ENCODE measurements at places on chromosomes 11 and 22. TPM values are rescaled to one million over a fixed set of nuclear protein-coding genes. Genes with fewer than 3 reads are reported as not detected.
A peak's percentile ranks its signal among the peaks of the same experiment; 100 is the strongest.

The MMP12 gene
- not detected for total RNA-seq

The RAB39A gene
- total RNA-seq = not detected

The VSIG10L2 gene
- total RNA-seq = not detected

The IGSF22 gene
- not detected for total RNA-seq

The XKR3 gene
- total RNA-seq = not detected

The GGTLC2 gene
- not detected for total RNA-seq

The GLB1L2 gene
- total RNA-seq = 0.27 TPM

The DCHS1 gene
- total RNA-seq = not detected

- no peaks in the 10 kb centered on the region for H3K36me3 ChIP-seq
- no peak for DNase-seq
- no peak overlapping the region for H3K27ac ChIP-seq
- H3K27me3 ChIP-seq = peaks cover 2% of the 10 kb centered on the region
- no peak overlapping the region for H3K4me3 ChIP-seq
Observed at GRCh38 chr11:45100339-45100738, 46.1 kb upstream of the PRDM11 start.

- no peaks in the 10 kb centered on the region for H3K4me1 ChIP-seq
- no peaks in the 10 kb centered on the region for H3K36me3 ChIP-seq
- H3K27me3 ChIP-seq = no peaks in the 10 kb centered on the region
- no peak overlapping the region for H3K27ac ChIP-seq
Observed at GRCh38 chr11:64120951-64121569, 44.9 kb downstream of the MACROD1 start.

GRCh38 chr22:33248948-33249347 is 190.8 kb upstream of the SYN3 start:
- H3K4me3 ChIP-seq = no peak overlapping the region
- no peaks in the 10 kb centered on the region for H3K36me3 ChIP-seq
- DNase-seq = no peak
- peaks cover 1% of the 10 kb centered on the region for H3K4me1 ChIP-seq
- no peaks in the 10 kb centered on the region for H3K27me3 ChIP-seq

GRCh38 chr22:31106001-31106571 is 1.3 kb downstream of the SELENOM start:
- H3K27me3 ChIP-seq = no peaks in the 10 kb centered on the region
- no peaks in the 10 kb centered on the region for H3K36me3 ChIP-seq
- peaks cover 39% of the 10 kb centered on the region for H3K4me1 ChIP-seq
- H3K27ac ChIP-seq = no peak overlapping the region
- no peak for DNase-seq

GRCh38 chr22:22460635-22461034 is 47.9 kb downstream of the ZNF280B start:
- peaks cover 6% of the 10 kb centered on the region for H3K27me3 ChIP-seq
- no peaks in the 10 kb centered on the region for H3K4me1 ChIP-seq
- no peak overlapping the region for H3K4me3 ChIP-seq
- H3K27ac ChIP-seq = no peak overlapping the region
- peak; percentile 18 for DNase-seq
- H3K36me3 ChIP-seq = no peaks in the 10 kb centered on the region

- H3K4me3 ChIP-seq = no peak overlapping the region
- no peaks in the 10 kb centered on the region for H3K27me3 ChIP-seq
- H3K27ac ChIP-seq = no peak overlapping the region
- peaks cover 8% of the 10 kb centered on the region for H3K4me1 ChIP-seq
- peaks cover 3% of the 10 kb centered on the region for H3K36me3 ChIP-seq
Observed at GRCh38 chr22:32985899-32986765, 72.0 kb downstream of the SYN3 start.

DNA sequence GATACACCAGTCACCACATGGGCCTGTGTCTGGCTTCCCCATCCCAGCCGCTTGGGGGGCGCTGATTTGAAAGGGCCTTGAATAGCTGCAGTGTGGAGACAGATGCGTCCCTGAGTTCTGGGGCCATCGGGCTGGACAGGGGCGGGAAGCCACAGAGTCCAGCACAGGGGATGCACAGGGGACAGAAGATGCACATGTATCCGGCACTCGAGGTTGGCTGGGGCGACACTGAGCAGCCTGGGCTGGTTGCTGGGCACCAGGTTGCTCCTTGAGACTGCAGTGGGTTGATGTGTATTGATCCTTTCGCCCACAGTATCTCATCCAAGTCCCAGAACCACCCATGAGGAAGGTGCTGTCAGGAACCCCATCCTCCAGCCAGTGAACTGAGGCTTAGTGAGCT is 99.3 kb upstream of the SYT13 start:
- H3K27me3 ChIP-seq = peaks cover 20% of the 10 kb centered on the region
- no peaks in the 10 kb centered on the region for H3K36me3 ChIP-seq
- DNase-seq = no peak
- peaks cover 35% of the 10 kb centered on the region for H3K4me1 ChIP-seq
- H3K4me3 ChIP-seq = no peak overlapping the region

DNA sequence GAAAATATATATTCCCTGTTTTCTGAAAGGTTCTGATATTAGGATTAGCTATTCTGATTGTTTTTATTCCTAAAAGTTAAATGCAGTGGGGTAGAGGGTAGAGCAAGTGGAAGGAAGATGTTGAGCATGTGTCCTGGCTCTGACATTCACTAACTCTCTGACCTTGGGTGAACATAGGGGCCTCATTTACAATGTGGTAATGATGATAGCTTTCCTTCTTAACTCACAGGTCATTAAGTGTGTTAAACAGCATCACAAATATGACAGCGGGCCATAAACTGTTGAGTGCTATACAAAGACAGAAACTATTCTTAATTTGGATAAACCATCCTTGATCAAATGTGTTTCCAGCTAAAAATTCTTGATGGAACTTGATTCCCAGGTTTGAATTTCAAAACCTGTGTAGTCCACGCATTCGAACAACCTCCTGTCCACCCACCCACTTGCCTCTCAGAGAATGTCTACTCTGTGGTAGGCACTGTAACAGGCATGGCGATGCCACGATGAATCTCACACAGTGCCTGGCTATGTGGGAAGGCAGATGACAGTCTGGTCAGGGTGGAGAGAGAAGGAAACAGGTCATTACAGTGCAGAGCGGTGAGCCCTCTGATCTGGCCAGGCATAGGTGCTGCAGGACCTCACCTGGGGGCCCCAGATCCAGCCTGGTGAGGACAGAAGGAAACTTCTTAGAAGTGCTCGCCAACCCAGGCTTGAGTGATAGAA is 19.3 kb upstream of the PEX26 start:
- no peak overlapping the region for H3K4me3 ChIP-seq
- DNase-seq = no peak
- peaks cover 85% of the 10 kb centered on the region for H3K4me1 ChIP-seq
- no peaks in the 10 kb centered on the region for H3K36me3 ChIP-seq
- no peak overlapping the region for H3K27ac ChIP-seq

DNA sequence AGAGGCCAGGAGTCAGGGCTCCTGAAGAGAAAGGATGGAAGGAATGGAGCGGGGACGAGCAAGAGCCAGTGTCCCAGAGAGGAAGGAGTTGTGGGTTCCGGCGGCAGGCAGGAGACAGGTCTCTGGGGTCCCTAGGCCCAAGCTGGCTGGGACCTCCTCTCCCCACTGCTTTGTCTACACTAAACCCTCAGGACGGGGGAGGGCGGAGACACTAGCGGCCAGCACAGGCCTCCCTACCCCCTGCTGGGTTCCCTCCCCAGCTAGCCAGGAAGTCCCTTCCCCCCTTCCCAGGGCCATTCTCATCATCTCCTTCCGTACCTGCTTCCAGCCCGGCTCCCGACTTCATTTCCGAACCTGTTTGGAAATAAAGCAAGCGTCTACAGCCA is 79.5 kb downstream of the ST3GAL4 start:
- H3K4me1 ChIP-seq = no peaks in the 10 kb centered on the region
- H3K27me3 ChIP-seq = no peaks in the 10 kb centered on the region
- no peak overlapping the region for H3K27ac ChIP-seq
- no peaks in the 10 kb centered on the region for H3K36me3 ChIP-seq
- DNase-seq = no peak

GRCh38 chr22:44569561-44569991 is 71.5 kb upstream of the RTL6 start:
- DNase-seq = no peak
- H3K36me3 ChIP-seq = no peaks in the 10 kb centered on the region
- H3K4me1 ChIP-seq = no peaks in the 10 kb centered on the region
- H3K27me3 ChIP-seq = peaks cover 2% of the 10 kb centered on the region

- H3K27ac ChIP-seq = peak overlapping the region; percentile 18
- no peaks in the 10 kb centered on the region for H3K36me3 ChIP-seq
- no peak overlapping the region for H3K4me3 ChIP-seq
- no peaks in the 10 kb centered on the region for H3K27me3 ChIP-seq
Observed at GRCh38 chr11:130087294-130087926, 17.7 kb downstream of the APLP2 start.

- no peak for DNase-seq
- H3K27me3 ChIP-seq = no peaks in the 10 kb centered on the region
- no peaks in the 10 kb centered on the region for H3K4me1 ChIP-seq
- no peaks in the 10 kb centered on the region for H3K36me3 ChIP-seq
Observed at GRCh38 chr11:80702264-80702663, 1261.4 kb upstream of the TENM4 start.

GRCh38 chr22:48827268-48827846 is 1000.3 kb downstream of the BRD1 start:
- H3K27me3 ChIP-seq = peaks cover 2% of the 10 kb centered on the region
- H3K4me1 ChIP-seq = no peaks in the 10 kb centered on the region
- no peak for DNase-seq
- no peaks in the 10 kb centered on the region for H3K36me3 ChIP-seq
- no peak overlapping the region for H3K4me3 ChIP-seq

GRCh38 chr11:69287968-69288882 is 5.7 kb upstream of the MYEOV start:
- peaks cover 5% of the 10 kb centered on the region for H3K27me3 ChIP-seq
- peaks cover 20% of the 10 kb centered on the region for H3K4me1 ChIP-seq
- no peaks in the 10 kb centered on the region for H3K36me3 ChIP-seq
- DNase-seq = peak; percentile 62
- no peak overlapping the region for H3K27ac ChIP-seq

- no peak overlapping the region for H3K4me3 ChIP-seq
- no peaks in the 10 kb centered on the region for H3K36me3 ChIP-seq
- no peaks in the 10 kb centered on the region for H3K27me3 ChIP-seq
- peak overlapping the region; percentile 54 for H3K27ac ChIP-seq
Observed at GRCh38 chr22:25083807-25084200, 115.9 kb upstream of the CRYBB3 start.
